ENCODE measurements at places on chromosomes 2 and 18.

GRCh38 chr2:24930768-24931167 lies 10.7 kb upstream of the ADCY3 start:
- no peak for DNase-seq

DNA sequence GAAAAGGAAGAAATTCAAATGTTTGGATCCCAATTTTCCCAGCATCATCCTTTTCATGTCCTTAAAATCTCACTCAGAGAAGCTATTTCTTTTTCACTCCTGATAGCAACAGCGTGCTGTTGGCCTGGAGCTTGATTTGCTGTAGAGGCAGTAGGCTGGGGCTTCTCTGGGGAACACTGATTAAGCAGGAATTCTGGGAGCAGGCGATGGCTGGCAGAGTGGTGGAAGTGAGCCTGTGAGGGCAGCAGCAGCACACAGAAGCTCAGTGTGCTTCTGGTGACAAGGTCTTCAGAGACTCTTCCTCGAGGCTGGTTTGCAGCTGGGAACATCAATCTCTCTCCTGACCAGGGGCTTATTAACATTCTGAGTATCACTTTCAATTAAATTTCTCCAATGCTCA lies 284.6 kb downstream of the DPP10 start:
- DNase-seq = no peak

GRCh38 chr2:5391362-5391761 lies 300.8 kb upstream of the SOX11 start:
- DNase-seq = no peak

- DNase-seq = no peak
Measured at GRCh38 chr2:1588978-1589621, 155.2 kb downstream of the PXDN start.
